ENCODE measurements at places on chromosomes 12 and 14.

DNA sequence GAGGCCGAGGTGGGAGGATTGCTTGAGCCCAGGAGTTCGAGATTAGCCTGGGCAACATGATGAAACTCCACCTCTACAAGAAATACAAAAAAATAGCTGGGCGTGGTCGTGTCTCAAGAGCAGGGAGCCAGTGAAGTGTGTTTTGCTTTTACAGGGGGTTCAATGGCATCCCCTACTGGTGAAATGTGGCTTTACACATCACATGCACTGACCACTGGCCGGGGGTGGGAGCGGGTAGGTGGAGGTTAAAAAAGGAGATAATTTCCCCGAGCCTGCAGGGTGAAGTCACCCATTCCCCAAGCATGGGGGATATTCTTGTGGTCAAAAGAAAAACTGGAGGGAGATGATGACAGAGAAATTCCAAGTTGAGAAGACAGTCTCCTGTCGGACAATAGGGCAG is 63.6 kb upstream of the PWP1 start:
- no peak overlapping the region for H3K4me3 ChIP-seq
- DNase-seq, result peak; percentile 21
- H3K36me3 ChIP-seq, result peaks cover 8% of the 10 kb centered on the region
- no peaks in the 10 kb centered on the region for H3K4me1 ChIP-seq
- H3K27ac ChIP-seq, result no peak overlapping the region
- peaks cover 9% of the 10 kb centered on the region for H3K27me3 ChIP-seq

GRCh38 chr12:24491968-24492367 is 456.9 kb downstream of the BCAT1 start:
- H3K4me3 ChIP-seq, result no peak overlapping the region
- no peak for DNase-seq
- peaks cover 39% of the 10 kb centered on the region for H3K4me1 ChIP-seq
- no peak overlapping the region for H3K27ac ChIP-seq

DNA sequence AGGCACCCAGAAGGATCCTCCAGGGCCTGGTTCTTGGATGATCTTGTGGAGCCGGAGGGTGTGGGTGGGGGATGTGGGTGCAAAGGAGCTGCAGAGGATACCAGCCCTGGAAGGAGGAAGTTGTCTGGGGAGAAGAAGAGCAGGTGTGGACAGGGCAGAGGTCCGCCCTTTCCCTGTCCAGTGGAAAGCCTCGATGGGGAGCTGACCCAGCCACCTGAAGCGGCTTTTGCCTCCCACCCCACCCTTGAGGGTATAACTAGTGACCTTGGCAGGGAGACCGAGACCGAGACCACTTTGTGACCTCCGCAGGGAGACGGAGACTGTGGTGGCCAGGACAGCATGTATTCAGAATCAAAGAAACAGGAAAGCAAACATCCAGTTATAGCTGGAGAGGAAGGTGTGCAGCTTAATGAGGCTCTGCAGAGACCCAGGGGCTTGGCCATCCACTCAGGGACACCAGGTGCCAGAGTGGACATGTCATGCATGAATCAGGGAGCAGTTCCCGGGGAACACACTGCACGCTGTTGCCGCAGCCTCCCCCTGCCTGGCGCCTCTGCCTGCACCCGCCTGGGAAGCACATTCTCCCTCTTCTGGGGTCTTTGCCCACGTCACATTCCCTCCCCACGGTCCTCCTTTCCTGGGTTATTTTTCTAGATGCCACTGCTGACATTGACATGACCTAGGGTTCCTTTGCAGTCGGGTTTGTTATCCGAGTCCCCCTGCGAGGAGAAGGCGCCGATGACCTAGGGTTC is 87.7 kb downstream of the ADGRD1 start:
- no peak overlapping the region for H3K27ac ChIP-seq
- no peaks in the 10 kb centered on the region for H3K27me3 ChIP-seq
- peaks cover 8% of the 10 kb centered on the region for H3K4me1 ChIP-seq
- no peak overlapping the region for H3K4me3 ChIP-seq
- H3K36me3 ChIP-seq, result no peaks in the 10 kb centered on the region
- DNase-seq, result no peak

- DNase-seq, result no peak
- no peak overlapping the region for H3K27ac ChIP-seq
- no peak overlapping the region for H3K4me3 ChIP-seq
- no peaks in the 10 kb centered on the region for H3K4me1 ChIP-seq
Observed at GRCh38 chr12:80979251-80979650, 41.5 kb upstream of the LIN7A start.

- H3K4me1 ChIP-seq, result peaks cover 12% of the 10 kb centered on the region
- no peaks in the 10 kb centered on the region for H3K27me3 ChIP-seq
- H3K36me3 ChIP-seq, result no peaks in the 10 kb centered on the region
- H3K4me3 ChIP-seq, result no peak overlapping the region
Observed at GRCh38 chr14:65211341-65211987, 109.1 kb upstream of the MAX start.

GRCh38 chr14:61653507-61653906 is 41.8 kb upstream of the HIF1A start:
- no peak overlapping the region for H3K27ac ChIP-seq
- H3K36me3 ChIP-seq, result no peaks in the 10 kb centered on the region
- no peaks in the 10 kb centered on the region for H3K4me1 ChIP-seq

DNA sequence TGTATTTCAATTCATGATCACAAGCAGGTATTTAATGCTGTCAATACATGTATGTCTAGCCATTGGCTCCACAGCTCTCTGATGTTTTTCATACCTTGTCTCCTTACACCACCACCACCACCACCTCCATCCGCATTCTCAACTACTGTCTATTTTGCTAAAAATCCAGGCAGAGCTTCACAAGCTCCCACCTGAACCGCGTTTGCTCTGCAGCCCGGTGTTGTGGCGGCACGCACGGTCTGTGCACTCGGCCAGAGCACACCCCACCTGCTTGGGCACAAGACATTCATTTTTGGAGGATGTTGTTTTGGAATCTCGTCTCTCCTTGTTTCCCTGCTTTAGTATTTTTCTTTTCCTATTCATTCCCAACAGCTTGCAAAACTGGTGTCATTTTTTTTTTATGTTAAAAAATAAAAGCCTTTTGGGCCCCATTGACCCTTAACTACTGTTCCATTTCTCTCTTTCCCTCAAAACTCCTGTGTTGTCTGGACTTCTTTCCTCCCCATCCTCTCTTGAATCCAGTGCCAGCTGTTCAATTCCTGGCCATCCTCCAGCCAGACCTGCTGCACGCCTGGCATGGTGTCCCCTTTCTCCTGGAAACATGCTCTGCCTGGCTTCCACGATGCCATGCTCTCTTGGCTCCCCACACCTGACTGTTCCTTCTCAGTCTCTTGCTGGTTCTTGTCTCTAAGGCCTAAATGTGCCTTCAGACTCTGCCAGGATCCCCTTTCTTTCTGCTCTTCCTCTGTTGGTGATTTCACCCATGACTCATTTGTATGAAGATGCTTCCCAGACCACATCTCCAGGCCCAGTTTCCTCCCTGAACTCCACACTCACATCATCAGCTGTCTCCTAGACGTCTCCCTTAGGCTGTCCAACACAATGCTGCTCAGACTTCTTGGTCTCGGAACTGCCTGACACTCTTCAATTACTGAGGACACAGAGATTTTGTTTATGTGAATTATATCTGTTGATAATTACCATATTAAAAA is 37.9 kb downstream of the PIWIL1 start:
- peaks cover 6% of the 10 kb centered on the region for H3K4me1 ChIP-seq
- no peak for DNase-seq
- no peaks in the 10 kb centered on the region for H3K36me3 ChIP-seq
- H3K27ac ChIP-seq, result no peak overlapping the region
- no peak overlapping the region for H3K4me3 ChIP-seq

DNA sequence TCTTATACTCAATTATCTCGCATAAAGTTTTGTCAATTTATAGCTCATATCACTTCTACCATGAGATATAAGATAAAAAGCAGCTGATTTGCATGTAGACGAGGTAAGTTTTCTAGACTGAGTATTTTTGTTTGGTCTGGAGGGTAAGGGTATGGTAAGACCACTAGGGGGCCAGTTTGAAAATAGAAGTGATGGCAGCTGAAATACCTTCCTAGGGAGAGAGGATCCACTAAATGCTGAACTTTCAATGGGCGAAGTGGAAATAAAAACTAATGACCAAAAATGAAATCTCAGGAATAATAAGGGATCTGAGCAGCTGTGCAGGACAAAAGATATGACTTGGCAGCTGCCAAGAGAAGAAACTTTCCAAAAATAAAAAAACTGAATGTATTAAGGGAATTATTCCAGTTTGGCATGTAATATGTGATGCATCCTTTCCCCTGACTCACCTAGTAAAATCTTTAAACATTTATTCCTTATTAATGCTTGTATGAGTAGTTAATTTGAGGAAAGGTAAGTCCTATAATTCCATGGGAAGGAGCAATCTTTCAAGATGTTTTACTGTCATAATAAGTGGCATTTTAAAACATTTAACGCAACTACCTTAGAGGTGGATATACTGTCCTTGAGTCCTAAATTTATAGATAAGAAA is 754.5 kb downstream of the C12orf50 start:
- DNase-seq, result no peak
- H3K27me3 ChIP-seq, result no peaks in the 10 kb centered on the region
- no peak overlapping the region for H3K4me3 ChIP-seq
- no peaks in the 10 kb centered on the region for H3K36me3 ChIP-seq

DNA sequence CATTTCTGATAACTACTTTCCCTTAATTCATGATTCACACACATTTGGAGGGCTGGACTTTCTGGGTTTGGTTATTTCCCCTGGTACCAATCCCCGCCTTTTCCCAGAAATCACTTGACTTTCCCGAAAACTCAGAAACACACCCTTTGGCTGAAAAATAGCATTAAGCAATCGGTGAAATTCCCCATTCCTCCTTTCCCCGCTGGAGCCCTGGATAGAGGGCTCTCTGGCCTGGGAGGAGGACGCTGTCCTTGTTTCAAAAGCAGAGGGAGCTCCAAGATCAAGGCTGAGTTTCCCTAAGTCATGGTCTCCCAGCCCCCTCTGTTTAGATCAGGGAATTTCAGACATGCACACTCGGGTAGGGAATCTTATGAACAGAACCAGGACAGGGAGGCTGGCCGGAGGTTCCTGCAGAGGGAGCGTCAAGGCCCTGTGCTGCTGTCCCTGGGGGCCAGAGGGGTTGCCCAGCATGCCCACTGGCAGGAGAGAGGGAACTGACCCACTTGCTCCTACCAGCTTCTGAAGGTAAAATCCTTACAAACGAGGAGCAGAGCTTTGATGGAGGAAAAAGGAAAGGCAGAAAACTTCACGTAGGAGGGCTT is at the start of gene C1S:
Gene C1S (plus strand): TSS at position 366 of the 602 bp plus-strand sequence. CDS start 1,195 bp downstream, outside the sequence.
- no peak within 1 kb of the TSS for H3K4me3 ChIP-seq
- peaks cover 17% of the 10 kb centered on the region for H3K27me3 ChIP-seq

DNA sequence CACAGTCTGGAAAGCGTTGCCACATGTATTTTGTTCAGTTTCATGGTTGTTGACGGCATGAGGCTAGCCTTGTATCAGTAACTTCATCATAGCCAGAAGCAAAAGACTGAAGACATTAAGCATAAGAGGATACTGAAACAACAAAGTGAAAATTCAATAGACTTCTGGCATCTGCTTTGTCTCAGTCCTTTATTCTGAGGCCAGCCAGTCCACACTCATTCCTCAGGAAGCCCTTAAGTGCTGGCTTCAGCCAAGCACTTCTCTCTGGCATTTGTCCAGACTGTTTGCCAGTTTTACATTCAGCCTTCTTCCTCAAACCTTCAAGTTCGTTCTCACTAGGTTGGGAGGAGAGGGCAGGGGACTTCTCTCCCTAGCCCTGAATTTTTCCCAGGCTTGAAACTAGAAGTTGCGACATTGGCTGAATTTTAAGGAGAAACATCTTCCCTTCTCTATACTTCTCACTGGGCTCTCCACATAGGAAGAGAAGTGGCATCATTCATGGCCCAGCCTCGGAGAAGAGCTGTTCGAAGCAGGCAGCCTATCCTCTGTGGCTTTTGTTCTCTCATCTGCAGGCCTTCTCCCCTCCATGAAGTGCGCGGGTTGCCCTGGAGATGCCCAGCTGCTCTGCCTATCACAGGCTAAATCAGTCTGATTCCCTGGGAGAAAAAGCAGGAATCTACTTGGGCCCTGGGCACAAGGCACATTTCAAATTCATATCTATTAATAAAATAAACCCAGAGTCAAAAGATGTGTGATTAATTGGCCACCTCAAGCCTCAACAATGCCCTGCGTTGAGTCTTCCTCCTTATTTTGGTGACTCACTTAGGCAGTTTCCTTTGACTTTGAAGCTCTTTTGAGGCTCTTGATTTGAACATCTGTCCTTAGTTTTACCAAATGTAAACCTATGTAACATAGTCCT is 130.9 kb upstream of the PLEKHA5 start:
- DNase-seq, result no peak
- no peak overlapping the region for H3K4me3 ChIP-seq
- H3K4me1 ChIP-seq, result peaks cover 11% of the 10 kb centered on the region
- no peaks in the 10 kb centered on the region for H3K36me3 ChIP-seq
- H3K27ac ChIP-seq, result no peak overlapping the region

- no peak for DNase-seq
- H3K36me3 ChIP-seq, result no peaks in the 10 kb centered on the region
- no peaks in the 10 kb centered on the region for H3K27me3 ChIP-seq
- H3K4me3 ChIP-seq, result no peak overlapping the region
- no peak overlapping the region for H3K27ac ChIP-seq
Observed at GRCh38 chr12:5783289-5783920, 161.7 kb downstream of the ANO2 start.

DNA sequence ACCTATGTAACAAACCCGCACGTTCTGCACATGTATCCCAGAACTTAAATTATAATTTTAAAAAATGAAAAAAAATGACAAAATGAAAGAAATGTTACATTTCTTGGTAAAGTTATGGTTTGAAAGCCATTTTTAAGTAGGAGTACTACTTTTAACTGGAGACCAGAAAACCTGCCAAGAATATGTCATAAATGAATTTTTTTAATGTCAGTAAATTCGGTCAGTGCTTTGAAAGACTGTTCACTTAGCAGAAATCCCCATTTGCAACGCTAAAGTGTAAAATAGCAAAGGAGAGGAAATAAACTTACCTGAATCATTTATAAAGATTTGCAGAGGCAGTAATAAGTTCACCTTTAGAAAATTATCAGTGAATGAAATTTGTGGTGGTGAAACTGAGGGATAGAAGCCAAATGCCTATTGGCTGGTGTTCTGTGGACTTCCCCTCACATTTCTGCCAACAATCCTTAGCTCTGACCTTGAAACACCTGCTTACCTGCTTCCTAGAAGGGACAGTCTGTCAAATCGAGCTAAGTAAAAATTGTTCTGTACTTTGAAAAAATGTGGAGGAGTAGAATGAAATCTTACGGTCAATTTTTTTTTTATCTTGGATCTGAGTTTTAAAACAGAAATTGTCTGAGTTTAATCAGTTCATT is 714.2 kb downstream of the SLC6A15 start:
- no peaks in the 10 kb centered on the region for H3K36me3 ChIP-seq
- H3K4me3 ChIP-seq, result no peak overlapping the region
- H3K4me1 ChIP-seq, result no peaks in the 10 kb centered on the region
- H3K27me3 ChIP-seq, result no peaks in the 10 kb centered on the region
- H3K27ac ChIP-seq, result no peak overlapping the region

DNA sequence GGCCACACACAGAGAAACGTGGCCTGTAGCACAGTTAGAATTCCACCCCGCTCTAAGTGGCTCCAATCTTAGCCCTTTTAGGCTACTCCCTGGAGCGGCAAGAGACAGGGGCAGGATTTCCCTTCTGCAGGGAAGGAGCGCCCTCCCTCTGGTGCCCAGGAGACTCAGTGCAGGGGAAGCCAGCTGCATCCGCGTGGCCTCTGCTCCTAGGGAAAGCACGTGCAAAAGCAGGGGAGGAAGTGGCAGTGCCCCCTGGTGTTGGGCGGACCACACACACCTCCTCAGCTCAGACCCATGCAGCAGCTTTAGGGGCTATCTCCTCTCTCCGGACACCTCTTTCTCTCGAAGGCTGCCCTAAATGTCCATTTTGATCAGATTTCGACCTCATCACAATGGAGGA is 50.0 kb downstream of the SPRING1 start:
- H3K27ac ChIP-seq, result no peak overlapping the region
- peaks cover 7% of the 10 kb centered on the region for H3K4me1 ChIP-seq
- peaks cover 7% of the 10 kb centered on the region for H3K27me3 ChIP-seq
- DNase-seq, result peak; percentile 62
